ENCODE measurements at places on chromosomes 5 and 9. TPM values are rescaled to one million over a fixed set of nuclear protein-coding genes. Genes with fewer than 3 reads are reported as not detected.

DNA sequence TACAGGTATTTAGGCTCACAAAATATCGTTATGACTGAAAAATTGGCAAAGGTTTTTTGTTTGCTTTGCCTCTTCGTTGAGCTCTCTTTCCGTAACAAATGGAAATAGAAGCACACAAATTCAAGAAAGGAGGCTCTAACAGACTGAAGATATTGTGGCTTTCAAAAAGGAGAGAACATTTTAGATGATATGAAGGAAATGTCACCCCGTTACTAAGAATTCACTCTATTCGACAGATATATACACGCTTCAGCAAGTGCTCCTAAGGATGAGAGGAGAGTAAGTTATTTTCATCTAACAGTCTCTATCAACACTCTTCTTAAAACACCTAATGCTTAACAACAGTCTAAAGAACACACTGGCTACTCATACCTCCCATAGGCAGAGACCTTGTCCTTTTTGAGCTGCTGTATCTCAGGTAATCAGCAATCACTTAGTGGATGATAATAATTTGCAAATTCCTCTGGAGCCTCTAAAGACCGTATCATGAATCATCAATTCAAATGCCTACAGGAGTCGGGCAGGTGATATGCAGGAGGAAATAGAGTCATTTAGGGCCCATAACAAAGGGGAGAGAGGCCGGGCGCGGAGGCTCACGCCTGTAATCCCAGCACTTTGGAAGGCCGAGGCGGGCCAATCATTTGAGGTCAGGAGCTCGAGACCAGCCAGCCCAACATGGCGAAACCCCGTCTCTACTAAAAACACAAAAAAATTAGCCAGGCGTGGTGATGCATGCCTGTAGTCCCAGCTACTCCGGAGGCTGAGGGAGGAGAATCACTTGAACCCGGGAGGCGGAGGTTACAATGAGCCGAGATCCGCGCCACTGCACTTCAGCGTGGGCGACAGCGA lies 1.4 kb upstream of the HSDL2 start:
- no peak for DNase-seq

- no peak for DNase-seq
Observed at GRCh38 chr5:112183103-112183711, 235.9 kb downstream of the EPB41L4A start.

Gene NDUFS6
- 88.1 TPM for total RNA-seq

Gene TSLP
- not detected for total RNA-seq
